Activated CD8-positive, alpha-beta T cell treated with anti-CD3 and anti-CD28 coated beads for 36 hours (primary cell): ENCODE measurements at places on chromosomes 4 and X.

- DNase-seq: no peak
Observed at GRCh38 chrX:136975684-136976470, 57.9 kb downstream of the GPR101 start.

DNA sequence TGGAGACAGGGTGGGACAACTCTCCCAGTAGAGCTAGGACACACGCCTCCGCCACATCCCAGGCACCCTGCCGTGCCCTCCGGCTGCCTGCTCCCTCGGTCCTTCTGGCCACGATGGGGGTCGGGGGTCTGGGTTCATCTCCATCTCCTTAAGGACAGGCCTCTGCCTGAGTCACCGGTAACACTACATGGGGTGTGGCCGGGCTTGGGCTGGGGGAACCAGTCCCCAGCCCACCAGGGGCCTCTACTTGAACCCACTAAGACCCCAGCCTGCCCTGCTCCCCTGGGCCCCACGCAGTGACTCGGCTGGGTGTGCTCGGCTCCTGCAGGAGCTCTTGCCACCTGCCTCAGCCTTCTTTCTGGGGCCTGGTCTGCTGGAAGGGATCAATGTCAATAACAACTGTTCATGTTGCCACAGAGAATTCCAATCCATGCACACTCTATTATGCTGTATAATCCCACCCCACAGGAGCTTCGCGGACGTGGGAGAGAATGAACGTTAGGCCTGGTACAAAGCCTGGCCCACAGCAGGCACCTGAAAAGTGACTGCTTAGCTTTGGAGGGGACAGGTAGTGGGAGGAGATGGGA, 177.7 kb upstream of the PSAPL1 start:
- no peak for DNase-seq

DNA sequence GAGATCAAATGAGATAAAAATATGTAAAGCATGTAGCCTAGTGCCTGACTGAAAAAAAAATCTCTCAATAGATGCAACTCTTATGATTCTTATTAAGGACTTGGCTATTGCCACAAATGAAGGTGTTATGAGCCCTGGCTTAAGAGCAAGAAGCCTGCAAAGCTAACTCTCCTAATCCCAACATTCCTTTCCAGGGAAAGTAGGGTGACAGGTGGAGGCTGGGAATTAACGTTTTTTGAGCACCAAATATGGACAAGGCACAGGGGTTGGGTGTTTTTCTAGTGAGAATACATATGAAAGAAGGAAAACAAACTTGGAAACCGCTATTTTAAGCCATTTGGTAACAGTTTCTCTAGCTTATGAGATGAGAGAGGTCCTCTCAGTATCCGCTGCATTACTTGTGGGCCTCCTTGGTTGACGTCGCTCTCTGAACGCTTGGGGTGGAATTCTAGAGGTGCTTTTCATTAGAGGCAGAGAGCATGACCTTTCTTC, 2.4 kb downstream of the RHOH start:
- DNase-seq: peak; percentile 55

DNA sequence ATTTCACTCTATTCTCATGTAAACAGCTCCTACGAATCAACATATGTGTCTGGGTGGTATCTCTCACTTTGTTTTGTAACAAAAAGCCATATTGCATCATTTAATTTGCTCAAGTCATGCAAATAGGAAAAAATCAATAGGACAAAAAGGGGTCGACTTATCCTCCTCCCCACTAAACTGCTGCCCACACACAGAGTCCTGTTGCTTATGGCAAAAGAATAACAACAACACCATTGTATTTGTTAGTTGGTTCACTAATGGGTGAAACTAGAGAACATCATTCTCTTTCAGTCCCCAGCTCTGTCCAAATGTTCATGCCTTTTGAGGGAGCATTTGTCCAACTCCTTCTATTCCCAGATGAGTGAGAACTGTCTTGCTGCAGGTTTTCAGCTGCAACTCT, 2.1 kb downstream of the HHIP start:
- DNase-seq: no peak

GRCh38 chr4:72119946-72120345, 88.1 kb downstream of the NPFFR2 start:
- no peak for DNase-seq

DNA sequence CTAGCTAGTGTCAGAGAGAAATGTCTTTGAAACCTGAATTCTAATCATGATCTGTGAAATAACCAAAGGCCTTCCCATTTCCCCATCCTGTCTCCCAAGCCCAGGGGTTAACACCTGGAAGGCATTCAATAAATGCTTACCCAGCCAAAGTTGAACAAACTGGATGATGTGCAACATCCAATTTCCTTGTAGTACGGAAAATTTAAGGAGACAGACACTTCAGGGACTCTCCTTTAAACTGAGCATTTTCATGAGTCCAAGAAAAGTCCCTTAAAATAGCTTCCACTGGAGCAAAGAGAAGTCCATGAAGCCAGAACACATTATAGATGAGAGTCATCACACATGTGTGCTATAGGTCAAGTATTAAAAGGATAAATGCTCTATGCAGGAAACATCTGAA, 271.2 kb downstream of the RAB28 start:
- DNase-seq: no peak

GRCh38 chr4:8043596-8043995, 103.9 kb upstream of the AFAP1 start:
- no peak for DNase-seq

GRCh38 chr4:158571736-158572135, 50.1 kb downstream of the RXFP1 start:
- no peak for DNase-seq

GRCh38 chr4:81492606-81493230, 21.0 kb upstream of the RASGEF1B start:
- no peak for DNase-seq

- no peak for DNase-seq
Observed at GRCh38 chr4:39062770-39063097, 702 bp downstream of the KLHL5 start.

- no peak for DNase-seq
Observed at GRCh38 chr4:870951-871350, 45.0 kb upstream of the CPLX1 start.

DNA sequence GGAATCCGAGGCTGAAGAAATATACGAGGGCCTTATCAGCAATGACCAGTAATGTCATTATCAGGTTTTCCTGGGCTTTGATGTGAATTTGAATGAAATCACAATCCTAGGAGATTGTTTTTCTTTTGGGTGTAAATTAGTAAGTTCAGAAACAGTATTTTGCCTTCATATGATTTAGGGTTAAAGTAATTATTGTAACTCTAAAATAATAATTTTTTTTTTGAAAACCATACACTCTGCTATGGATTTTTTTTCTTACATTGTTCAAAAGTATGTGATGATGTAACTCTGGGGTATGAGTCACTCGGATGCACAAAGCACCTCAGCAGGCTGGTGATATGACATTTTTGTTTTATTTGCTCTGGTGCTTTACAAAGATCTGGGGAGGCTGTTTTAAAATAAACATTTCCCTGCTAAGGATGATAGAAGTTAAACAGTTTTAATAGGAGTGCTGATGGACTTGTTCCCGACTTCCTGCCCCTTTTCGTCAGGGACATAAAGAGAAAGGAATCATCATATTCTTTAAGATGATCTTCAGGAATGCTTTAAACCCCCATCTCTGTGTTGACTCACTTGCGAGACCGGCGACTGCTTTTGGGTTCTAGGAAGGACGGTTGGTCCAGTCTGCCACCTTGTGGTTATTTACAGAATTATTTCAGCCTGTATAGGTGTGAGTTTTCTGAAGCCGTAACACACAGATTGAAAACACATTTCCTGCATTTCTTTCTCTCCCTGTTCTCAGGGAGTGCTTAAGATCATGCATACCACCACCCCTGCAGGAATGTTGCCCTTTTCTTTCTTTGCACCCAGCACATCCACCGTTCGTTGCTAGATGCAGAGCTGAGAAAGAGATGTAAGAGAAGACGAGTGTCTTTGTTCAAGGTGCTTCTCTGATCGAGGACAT, 72.5 kb downstream of the RAPGEF2 start:
- DNase-seq: peak; percentile 74

- DNase-seq: no peak
Observed at GRCh38 chr4:139576219-139576618, 20.2 kb upstream of the SETD7 start.

GRCh38 chr4:144283526-144283925, 143.0 kb upstream of the GYPA start:
- no peak for DNase-seq

DNA sequence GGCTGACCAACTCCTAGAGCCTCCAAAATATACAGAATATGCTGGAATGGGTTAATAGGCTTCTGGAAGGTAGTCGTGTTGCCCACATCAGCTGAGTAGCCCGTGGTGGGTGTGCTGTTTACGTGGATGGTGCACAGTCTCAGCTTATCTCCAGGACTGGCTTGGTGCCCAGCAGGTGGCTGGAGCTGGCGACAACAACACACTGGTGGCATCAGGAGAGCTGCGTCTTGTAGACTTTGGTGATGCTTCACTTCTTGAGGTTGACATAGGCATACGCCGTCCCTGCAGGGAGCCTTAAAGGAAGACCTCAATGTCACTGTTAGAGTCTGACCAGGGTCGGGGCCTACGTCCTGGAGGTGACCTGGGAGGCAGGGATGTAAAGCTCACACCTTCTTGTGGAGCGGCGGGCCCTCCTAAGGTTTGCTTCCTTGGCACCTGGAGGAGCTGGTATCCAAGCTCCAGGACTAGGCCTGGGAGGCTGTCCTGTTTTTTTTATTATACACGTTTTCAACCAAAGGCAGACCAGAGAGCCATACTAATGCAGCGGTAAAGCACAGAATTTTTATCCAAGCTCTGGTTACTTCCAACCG, 26.5 kb upstream of the RBMX start:
- no peak for DNase-seq

DNA sequence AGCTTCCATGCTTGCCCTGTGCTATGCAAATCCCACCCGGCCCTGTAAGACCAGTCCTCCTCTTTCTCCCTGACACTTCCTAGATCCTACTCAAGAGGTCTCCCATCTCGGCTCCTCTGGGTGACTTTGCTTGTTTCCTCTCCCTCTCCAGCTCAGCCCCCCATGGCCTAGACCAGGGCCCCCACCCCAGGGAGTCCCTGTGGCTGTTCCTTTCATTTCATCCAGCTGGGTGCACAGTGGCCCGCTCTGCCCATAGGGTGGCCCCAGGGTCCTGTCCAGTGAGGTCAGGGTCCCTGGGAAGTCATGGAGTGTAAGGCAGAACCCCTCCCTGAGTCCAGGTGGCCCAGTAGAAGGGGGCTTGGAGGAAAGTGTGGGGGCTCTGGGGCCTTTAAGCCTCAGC, 52.3 kb upstream of the NKX1-1 start:
- DNase-seq: no peak

DNA sequence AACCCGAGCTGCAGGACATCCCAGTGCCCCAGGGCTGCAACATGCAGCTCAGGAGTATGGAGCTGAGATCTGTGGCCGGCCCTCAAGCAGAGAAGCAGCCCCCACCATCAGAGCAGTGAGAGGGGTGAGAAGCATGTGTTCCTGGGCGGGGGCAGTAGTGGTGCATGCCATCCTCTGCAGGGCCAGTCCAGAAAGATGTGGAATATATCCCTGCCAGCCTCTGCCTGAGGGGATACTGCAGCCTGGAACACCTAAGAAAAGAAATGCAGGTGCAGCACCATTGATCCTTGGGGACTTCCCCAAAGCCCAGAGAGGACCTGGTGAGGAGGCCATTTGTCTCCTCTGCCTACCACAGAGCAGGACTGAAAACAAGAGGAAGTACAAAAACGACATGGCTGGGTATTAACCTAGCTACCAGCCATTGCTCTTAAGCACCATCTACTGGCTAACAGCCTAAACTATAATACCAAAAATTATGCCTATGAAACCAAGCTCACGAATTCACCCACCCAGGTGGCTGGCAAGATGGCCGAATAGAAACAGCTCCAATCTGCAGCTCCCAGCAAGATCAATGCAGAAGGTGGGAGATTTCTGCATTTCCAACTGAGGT, 158.8 kb downstream of the ADGRA3 start:
- DNase-seq: no peak

- DNase-seq: no peak
Observed at GRCh38 chrX:134013092-134013497, 27.7 kb upstream of the GPC3 start.

DNA sequence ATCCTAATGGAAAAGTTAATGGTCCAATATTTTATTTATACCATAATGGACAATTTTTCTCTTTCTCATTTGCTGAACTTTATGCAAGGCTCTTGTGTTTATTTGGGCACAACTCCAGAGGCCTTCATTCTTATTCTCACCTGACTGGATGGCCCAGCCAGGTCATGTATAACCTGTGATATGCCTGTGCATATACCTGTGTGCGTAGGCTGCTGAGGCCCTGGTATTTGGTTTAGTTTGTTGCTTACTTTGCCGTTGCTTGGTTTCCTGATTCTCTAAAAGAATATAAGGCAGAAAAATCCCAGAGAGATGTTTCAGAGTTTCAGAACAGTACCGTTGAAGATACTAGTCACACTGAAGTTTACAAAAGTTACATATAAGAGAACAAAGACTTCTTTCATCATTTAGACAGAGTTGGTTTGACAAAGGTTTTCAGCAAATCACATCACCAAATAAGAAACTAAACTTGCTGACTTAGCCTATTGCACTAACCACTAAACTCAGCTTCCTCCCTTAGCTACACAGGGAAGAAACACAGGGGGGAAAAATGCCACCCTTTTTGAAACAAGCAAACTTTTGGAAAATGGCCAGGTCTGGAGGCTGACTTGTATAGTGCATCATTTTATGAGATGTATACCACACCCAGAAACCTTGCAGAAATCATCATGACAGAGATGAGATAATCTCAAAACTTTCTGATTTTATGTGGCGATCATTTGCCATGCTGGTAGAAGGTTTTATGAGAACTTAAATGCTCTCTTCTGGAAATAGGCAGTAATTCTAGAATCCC, 248.5 kb downstream of the GRIA3 start:
- DNase-seq: no peak

DNA sequence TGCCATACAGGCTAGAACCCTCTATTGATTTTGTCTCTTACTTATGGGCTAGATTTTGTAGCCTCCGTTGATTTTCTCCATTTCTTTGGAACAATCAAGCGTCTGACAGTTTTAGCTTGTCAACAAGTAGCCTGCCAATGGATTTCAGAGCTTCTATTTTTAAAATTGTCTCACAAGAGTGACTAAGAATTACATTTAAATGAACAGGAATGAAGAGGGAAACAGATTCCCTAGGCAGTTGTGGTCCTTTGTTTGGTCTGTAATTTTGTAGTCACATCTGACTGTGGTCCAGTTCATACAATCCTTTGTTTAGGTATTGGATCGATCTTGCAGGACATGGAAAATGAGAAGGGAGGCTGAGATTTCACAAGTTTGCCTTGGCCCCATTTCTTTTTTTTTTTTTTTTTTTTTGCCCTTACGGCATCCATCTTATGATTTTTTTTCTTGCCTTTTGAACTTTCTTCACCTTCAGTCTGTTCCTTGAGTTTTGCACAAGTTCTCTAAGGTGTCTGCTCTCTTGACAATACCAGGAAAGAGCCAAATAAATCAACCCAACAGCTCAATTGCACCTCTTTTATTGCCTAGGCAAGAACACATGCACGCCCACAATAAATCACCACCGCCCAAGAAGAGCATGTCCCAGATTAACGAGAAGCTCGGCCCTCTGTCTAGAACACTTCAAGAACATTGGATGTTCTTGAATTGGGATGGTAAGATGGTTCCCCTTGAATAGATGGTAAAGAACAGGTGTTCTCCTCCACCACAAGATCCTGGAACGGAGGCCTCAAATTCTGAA, 86.5 kb upstream of the EGFL6 start:
- no peak for DNase-seq

- DNase-seq: no peak
Observed at GRCh38 chr4:83631066-83631465, 95.2 kb downstream of the GPAT3 start.
